Right kidney (tissue), 9 donors: ENCODE measurements at places on chromosomes 3 and 15.

- DNase-seq, result no peak
Observed at GRCh38 chr3:9678493-9678892, 25.1 kb upstream of the CPNE9 start.

DNA sequence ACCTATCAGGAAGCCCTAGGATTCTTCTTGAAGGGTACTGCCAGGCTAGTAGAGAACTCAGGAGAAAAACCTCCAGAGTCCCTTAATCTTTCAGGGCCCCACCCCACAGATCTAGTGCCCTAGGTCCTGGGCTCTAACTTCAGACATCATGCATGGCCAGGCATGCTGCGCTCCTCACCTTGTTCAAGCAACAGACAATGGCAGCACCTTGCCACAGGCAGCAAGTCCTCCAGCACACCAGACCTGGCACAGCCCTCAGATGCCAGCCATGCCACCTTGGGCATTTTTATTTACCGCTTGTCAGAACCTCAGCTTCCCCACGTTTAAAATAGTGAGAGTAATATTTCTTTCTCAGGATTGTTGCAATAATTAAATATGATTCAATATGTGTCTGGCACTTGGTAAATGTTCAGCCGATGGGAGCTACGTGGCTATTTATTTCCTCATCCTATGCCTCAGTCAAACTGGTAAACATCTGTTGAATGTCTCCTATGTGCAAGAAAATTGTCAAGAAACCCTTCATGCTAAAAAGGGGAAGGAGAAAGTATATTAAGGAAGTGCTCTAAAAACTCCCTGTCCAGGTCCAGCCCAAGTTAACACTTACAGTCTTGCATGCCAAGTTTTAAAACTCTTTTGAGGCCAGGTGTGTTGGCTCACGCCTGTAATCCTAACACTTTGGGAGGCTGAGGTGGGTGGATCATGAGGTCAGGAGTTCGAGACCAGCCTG is 14.5 kb upstream of the CCR1 start:
- DNase-seq, result no peak

GRCh38 chr3:14352002-14352627 is 50.3 kb upstream of the SLC6A6 start:
- DNase-seq, result no peak

DNA sequence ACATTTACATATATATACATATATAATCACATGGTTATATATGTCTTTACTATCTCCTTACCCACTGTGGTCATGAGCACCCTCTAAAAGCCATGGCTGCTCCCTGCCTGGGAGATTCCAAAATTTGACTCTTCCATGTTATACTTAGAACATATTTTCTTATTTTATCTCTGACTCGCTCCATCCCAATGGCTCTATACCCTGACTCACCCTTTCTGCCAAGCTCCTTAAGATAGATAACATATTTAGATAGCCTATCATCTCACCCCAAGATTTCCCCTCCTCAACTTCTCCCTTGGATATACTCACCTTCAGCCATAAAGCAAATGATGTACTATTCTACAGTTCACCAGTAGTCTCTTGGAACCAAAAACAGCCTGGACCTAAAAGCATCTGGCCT is 65.1 kb downstream of the CD200R1L start:
- no peak for DNase-seq
